Tibial nerve (tissue), 4 donors: ENCODE measurements at places on chromosomes 12 and 14. TPM values are rescaled to one million over a fixed set of nuclear protein-coding genes. Genes with fewer than 3 reads are reported as not detected.

CCDC38 gene
- total RNA-seq: not detected

SERPINA9 gene
- not detected for total RNA-seq

- no peaks in the 10 kb centered on the region for H3K36me3 ChIP-seq
- peaks cover 5% of the 10 kb centered on the region for H3K4me1 ChIP-seq
- H3K27me3 ChIP-seq: no peaks in the 10 kb centered on the region
- no peak overlapping the region for H3K27ac ChIP-seq
- H3K4me3 ChIP-seq: no peak overlapping the region
- DNase-seq: peak; percentile 44
These were observed 10.2 kb downstream of the KRT82 start for GRCh38 chr12:52395761-52396434.

DNA sequence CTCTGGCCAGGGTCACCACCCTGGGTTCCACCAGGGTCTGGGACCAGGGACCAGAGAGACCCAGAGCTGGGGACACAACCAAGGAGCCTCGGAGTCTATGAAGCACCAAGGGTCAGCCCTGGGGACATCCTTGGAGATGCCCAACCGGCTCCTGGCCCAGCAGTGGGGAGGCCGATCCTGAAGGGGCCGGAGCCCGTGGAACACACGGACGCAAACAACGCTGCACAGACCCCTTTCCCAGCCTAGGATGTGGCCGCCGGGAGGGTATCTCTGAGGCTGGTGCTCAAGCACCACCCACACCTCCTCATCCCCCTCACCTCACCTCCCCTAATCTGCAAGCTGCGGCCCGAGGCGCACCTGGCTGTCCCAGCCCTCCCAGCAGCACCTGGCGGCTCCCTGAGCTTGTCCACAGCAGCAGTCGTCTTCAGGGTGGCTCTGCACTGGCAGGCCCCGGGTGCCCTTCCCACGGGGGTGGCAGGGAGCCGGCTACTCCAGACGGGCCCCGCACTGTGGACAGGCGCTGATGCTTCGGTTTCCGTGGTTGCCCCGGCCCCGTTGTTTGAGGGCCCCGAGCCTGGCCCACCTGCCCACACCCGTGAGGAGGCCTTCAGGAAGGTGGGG is 146.8 kb upstream of the C14orf180 start:
- no peak for DNase-seq
- peaks cover 13% of the 10 kb centered on the region for H3K4me1 ChIP-seq
- no peaks in the 10 kb centered on the region for H3K27me3 ChIP-seq
- no peak overlapping the region for H3K4me3 ChIP-seq

- H3K4me1 ChIP-seq: peaks cover 7% of the 10 kb centered on the region
- no peak for DNase-seq
- H3K36me3 ChIP-seq: no peaks in the 10 kb centered on the region
These were observed 5.4 kb upstream of the BCAT1 start for GRCh38 chr12:24954261-24954660.

DNA sequence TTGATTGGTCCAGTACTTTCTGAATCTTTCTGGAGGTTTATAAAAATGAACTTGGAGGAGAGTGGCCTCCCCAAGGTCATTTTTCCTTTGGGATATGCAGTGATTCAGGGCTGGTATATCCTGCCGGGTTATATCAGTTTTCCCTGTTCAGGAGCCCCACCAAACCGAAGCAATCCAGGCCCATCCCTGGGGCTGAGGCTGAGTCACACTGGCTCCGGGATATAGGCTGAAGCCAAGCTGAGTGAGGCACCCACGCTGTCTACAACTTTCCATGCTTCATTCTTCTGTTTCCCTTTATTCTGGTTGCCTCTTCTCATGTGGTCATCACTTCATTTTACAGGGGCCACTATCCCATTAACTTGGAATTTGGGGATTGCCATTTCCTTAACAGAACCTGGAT is 3.4 kb downstream of the SSPN start:
- H3K27me3 ChIP-seq: no peaks in the 10 kb centered on the region
- no peaks in the 10 kb centered on the region for H3K36me3 ChIP-seq
- no peak for DNase-seq
- H3K4me1 ChIP-seq: peaks cover 21% of the 10 kb centered on the region
